ENCODE measurements at places on chromosomes 16 and 17. TPM values are rescaled to one million over a fixed set of nuclear protein-coding genes. Genes with fewer than 3 reads are reported as not detected.

- peaks cover 8% of the 10 kb centered on the region for H3K4me1 ChIP-seq
- H3K27ac ChIP-seq: no peak overlapping the region
- no peak overlapping the region for H3K4me3 ChIP-seq
- DNase-seq: no peak
- H3K27me3 ChIP-seq: no peaks in the 10 kb centered on the region
Observed at GRCh38 chr16:10964891-10965326, 20.5 kb downstream of the CLEC16A start.

Gene FA2H
- 6.8 TPM for total RNA-seq

Gene SOST
- not detected for total RNA-seq

GRCh38 chr17:1577182-1577581, 14.6 kb upstream of the PITPNA start:
- peaks cover 1% of the 10 kb centered on the region for H3K36me3 ChIP-seq
- DNase-seq: peak; percentile 97
- H3K27ac ChIP-seq: peak overlapping the region; percentile 89
- peaks cover 48% of the 10 kb centered on the region for H3K4me1 ChIP-seq
- no peak overlapping the region for H3K4me3 ChIP-seq

DNA sequence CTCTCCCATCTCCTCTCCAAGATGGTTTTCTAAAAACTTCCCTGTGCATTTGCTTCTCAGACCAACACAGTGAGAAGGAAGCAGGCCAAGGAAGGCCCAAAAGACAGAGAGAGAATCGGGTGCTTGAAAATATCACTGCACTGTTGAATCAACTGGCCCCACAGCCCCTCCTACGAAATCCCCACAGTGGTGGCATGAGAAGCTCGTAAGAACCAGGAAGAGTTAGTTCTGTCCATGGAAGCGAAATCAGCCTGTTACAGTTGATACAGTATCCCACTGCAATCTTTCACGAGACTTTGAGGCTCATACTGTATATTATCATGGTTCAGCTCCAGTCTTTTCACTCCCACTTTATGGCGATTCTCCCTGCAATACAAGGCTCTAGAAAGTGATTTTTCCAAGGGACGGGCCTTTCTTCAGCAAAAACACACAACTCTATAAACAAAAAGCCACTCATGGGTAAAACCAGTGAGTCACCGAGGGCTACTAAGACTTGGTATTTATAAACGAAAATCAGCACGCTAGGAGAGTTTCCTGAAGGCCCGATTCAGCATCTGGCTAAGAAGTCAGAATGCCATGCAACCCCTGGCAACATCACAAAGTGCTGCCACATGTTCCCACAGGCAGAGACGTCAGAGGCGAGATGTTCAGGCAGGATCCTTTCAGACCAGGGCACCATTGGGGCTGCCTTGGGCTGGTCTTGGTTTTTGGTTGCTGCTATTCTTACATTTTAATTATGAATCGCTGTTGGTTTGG, 185.7 kb downstream of the IRX5 start:
- no peaks in the 10 kb centered on the region for H3K36me3 ChIP-seq
- DNase-seq: no peak
- no peak overlapping the region for H3K27ac ChIP-seq
- H3K4me1 ChIP-seq: no peaks in the 10 kb centered on the region

- H3K27me3 ChIP-seq: no peaks in the 10 kb centered on the region
- no peak overlapping the region for H3K27ac ChIP-seq
- H3K4me3 ChIP-seq: peak overlapping the region; percentile 88
- H3K36me3 ChIP-seq: no peaks in the 10 kb centered on the region
- DNase-seq: no peak
Observed at GRCh38 chr17:18187821-18188761, 4.5 kb downstream of the ALKBH5 start.

GRCh38 chr16:66954097-66954659, 6.9 kb upstream of the CES3 start:
- H3K36me3 ChIP-seq: no peaks in the 10 kb centered on the region
- no peak overlapping the region for H3K4me3 ChIP-seq
- H3K27ac ChIP-seq: no peak overlapping the region
- peak; percentile 69 for DNase-seq

Gene MYH1
- total RNA-seq: under 0.01 TPM

Gene KAT7
- total RNA-seq: 57.4 TPM

DNA sequence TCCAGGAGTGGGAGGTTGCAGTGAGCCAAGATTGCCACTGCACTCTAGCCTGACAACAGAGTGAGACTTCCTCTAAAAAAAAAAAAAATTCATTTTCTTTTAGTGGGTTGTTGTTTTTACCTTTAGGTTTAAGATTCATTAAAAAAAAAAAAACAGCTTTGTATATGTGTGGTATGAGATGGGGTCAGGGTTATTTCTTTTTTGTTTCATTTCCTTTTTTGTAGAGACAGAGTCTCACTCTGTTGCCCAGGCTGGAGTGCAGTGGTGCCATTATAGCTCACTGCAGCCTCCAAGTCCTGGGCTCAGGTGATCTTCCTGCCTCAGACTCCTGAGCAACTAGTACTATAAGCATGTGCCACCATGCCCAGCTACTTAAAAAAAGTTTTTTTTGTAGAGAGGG, 47.0 kb downstream of the BCAS3 start:
- no peak overlapping the region for H3K27ac ChIP-seq
- no peaks in the 10 kb centered on the region for H3K27me3 ChIP-seq
- H3K4me3 ChIP-seq: no peak overlapping the region
- H3K4me1 ChIP-seq: peaks cover 10% of the 10 kb centered on the region

DNA sequence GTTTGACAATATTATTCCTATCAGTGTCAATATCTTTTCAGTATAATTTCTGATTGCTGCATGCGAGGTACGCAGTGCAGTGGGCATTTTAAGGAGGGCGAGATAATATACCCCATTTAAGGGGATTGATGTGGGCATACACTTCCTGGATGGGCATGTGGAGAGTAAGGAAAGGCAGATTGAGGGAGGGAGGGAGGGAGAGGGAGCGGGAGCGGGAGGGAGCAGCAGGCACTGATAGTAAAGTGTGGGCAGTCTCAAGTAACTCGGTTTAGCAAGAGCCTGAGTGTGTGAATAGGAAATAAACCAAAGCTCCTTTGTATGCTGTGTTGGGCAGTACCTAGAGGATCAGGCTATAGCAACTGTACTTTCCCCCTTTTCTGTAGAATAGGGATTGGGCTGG, 5.1 kb downstream of the BPTF start:
- H3K36me3 ChIP-seq: no peaks in the 10 kb centered on the region
- peak; percentile 27 for DNase-seq
- peaks cover 64% of the 10 kb centered on the region for H3K4me1 ChIP-seq

Gene UBN1
- 36.2 TPM for total RNA-seq

Gene MGAT5B
- 0.52 TPM for total RNA-seq

Gene ZNF469
- total RNA-seq: 0.98 TPM

Gene GAS2L2
- total RNA-seq: 7.4 TPM

Gene CA7
- not detected for total RNA-seq

Gene GPR142
- total RNA-seq: not detected
